ENCODE measurements at places on chromosomes 3 and 15. TPM values are rescaled to one million over a fixed set of nuclear protein-coding genes. Genes with fewer than 3 reads are reported as not detected.

DNA sequence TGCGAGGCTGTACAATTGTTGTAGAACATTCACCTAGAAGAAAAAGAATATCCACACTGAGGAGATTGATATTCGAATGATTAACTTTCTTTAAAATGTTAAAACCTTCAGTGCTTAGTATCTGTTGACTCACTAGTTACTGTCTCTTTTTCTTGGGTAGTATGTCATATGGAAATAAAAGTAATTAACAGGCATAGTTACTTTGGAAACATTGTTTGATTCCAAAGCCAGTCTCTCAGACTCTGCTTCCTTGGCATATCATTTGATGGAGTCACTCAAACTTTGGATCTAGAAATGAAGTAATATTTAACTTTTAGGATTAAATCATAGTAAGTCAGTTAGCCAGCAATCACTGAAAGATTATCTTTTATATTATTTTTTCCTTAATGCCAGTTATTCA lies 63.4 kb downstream of the MAP2K5 start:
- DNase-seq = no peak

GRCh38 chr3:186133980-186134379 lies 25.1 kb upstream of the ETV5 start:
- DNase-seq = no peak

DNA sequence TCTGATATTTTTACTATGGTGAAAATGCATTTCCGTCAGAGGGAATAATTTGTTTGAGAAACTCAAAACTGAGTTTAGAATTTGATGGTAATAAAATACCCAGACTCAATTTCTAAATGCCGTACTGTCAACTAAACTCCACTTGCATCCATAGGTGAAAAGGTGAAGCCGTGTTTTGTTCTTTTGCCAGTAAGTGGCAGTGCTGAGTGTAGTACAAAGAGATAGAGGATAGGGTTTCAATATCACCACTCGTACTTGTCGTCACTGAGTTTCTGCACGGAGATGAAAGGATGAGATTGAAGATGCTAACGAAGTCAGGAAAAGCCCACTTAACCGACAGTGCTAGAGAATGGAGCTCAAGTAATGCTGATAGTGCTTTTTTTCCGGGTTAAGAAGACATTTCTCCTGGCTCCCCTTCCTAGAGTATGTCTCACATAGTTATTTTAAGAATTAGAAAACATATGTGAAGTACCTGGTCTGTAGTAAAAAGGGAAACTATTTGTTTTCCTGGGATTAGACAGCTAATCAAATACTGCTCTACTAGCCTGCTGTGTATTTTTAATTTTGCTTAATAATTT lies 345.1 kb downstream of the IL5RA start:
- peak; percentile 2 for DNase-seq

DNA sequence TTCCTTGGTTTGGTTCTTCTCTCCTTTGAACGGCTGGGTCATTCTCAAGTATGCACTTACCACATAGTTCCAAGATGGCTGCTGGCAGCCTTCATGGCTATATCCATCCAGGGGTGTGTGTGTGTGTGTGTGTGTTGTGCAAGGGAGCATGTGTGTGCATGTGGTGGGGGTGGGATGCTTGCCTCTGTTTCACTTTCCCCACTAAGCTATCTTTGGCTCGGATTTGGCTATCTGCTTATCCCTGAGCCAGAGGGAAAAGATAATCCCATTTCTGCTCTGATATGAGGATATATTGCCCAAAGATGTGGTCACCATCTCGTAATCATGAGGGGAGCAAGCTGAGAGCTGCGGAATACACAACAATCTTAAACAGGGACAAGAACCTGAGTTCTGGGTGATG lies 26.2 kb downstream of the ANAPC13 start:
- DNase-seq = no peak

- DNase-seq = peak; percentile 65
Measured at GRCh38 chr3:169813757-169814517, 1.2 kb upstream of the LRRC34 start.

Gene SLC9C1
- polyA plus RNA-seq = not detected
